ENCODE measurements at places on chromosomes 13 and 19. TPM values are rescaled to one million over a fixed set of nuclear protein-coding genes. Genes with fewer than 3 reads are reported as not detected.

- no peaks in the 10 kb centered on the region for H3K27me3 ChIP-seq
- DNase-seq: no peak
- H3K36me3 ChIP-seq: no peaks in the 10 kb centered on the region
- H3K27ac ChIP-seq: no peak overlapping the region
- H3K4me1 ChIP-seq: no peaks in the 10 kb centered on the region
These were observed 233.4 kb downstream of the GPC6 start for GRCh38 chr13:93460005-93460404.

The BEST2 gene
- not detected for total RNA-seq

- DNase-seq: no peak
- peaks cover 2% of the 10 kb centered on the region for H3K27me3 ChIP-seq
- H3K4me1 ChIP-seq: peaks cover 7% of the 10 kb centered on the region
- H3K4me3 ChIP-seq: no peak overlapping the region
- no peak overlapping the region for H3K27ac ChIP-seq
These were observed 9.0 kb downstream of the PPP1R14A start for GRCh38 chr19:38247126-38247525.

GRCh38 chr19:56141417-56141993 is 418 bp downstream of the ZNF444 start:
- no peaks in the 10 kb centered on the region for H3K27me3 ChIP-seq
- H3K27ac ChIP-seq: peak overlapping the region; percentile 87
- H3K4me3 ChIP-seq: peak overlapping the region; percentile 82
- peaks cover 40% of the 10 kb centered on the region for H3K4me1 ChIP-seq
- H3K36me3 ChIP-seq: no peaks in the 10 kb centered on the region

The C1QTNF9B gene
- total RNA-seq: not detected

The GPR12 gene
- not detected for total RNA-seq
